Muscle of arm (tissue), 14 donors: ENCODE measurements at places on chromosomes 12 and 14. TPM values are rescaled to one million over a fixed set of nuclear protein-coding genes. Genes with fewer than 3 reads are reported as not detected.

Gene KRT78
- not detected for polyA plus RNA-seq

Gene PTCSC3
- not detected for polyA plus RNA-seq

GRCh38 chr12:56677680-56678079 is 10.4 kb downstream of the PTGES3 start:
- no peak for DNase-seq

DNA sequence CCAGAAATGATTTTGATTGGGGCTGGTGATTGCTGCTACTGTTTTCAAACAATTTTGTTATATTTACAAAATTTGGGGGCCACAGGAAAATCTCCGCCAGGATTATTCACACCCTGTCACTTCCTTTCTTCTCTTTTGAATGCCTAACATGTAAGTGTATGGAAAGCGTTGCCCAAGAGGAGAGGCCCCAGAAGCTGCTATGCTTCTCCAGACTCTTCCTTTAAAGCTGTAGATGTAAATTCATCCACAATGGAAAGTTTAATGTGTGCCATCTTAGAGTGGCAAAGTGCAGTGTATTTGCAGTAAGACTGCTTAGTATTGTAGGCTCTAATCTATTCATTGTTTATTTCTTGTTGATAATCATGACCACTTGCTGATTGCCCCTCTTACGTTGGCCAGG is 136.7 kb upstream of the LRIG3 start:
- no peak for DNase-seq

DNA sequence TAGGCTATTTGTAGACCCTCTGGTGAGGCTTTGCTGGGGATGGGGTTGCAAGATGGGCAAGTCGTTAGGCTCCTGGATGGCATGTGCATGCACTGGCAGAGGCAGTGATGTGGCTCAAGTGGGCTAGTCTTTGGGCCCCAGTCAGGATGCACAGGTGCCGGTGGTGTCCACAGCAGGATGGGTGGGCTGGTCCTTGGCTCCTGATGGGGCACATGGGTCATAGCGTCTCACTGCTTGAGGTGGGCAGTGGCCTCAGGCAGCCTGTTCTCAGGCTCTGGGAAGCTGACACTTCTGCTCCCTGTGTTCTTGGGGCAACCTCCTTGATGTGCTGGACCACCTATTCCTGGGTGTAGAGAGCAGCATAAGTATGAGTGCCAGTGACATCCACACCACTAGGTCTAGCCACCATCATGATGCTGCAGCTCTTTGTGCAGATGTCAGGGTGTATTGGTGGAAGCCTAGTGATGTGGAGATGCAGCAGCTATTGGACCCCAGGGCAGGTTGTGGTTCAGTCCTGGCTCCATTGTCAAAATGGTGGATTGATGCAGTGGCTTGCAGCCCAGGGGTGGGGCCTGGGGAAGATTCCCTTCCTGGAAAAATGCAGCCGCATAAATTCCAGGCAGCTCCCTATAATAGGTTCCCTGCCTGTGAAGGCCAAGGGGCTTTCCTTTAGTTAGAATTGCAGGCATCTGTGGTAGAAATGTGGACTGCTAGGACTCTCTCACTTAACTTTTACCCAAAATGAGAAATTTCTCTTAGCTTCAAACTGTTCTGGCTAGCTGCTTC is 742.5 kb upstream of the MDGA2 start:
- no peak for DNase-seq

- no peak for DNase-seq
These were observed at the start of gene MAP1LC3B2 for GRCh38 chr12:116559162-116559935. MAP1LC3B2 (plus strand) TSS chr12:116559381; CDS start chr12:116575943, 16,562 bp downstream.

- no peak for DNase-seq
These were observed 210.9 kb upstream of the ARID2 start for GRCh38 chr12:45518291-45519235.

DNA sequence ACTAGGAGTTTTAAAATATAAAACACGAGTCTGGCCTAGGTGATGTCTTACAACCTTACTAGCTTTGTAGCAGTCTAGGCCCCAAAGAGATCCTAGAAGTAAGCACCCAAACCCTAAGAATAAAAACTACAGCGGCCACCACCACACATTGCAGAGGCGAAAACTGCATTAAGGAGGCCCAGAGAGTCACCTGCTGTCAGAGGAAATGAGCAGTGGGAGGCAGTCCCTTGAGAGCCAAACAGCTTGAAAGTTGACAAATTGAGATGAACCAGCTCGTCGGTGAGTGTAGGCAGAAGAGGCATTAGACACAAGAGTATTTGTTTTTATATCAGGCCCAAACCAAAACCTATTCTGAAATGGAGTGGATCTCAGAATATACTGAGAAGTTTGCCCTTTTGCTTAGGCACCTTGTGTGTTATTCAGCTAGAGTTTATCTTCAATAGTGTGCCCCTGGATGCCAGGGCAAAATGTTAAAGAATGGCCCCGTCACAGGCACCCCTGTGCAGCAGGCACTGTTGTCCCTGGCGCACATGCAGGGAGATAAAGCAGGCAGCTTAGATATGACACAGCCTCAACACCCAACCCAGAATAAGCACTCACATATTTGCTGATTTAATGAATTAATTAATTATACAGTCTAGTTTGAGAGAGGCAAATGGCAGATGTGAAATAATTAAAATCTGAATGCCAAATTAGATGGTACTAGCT is 56.7 kb downstream of the TTC7B start:
- DNase-seq: no peak

DNA sequence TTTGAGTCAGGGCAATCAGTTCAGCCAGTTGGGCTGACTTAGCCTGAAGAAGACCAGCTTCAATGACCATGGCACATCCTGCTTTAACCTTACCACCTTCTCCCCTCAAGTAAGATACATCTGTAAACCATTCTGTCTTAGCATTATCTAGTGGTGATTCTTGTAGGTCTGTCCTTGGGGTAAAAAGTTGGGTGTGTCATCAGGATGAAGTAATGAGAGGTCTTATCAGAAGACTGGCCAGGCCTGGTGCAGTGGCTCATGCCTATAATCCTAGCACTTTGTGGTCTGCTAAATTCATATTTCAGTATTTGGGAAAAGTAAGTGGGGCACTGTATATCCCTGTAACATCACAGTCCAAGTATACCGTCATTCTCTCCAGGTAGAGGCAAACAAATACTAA is 19.1 kb downstream of the SINHCAF start:
- no peak for DNase-seq

- DNase-seq: no peak
These were observed 180.2 kb downstream of the TSPAN9 start for GRCh38 chr12:3257411-3257810.

- DNase-seq: no peak
These were observed 215.4 kb upstream of the DCN start for GRCh38 chr12:91397866-91398532.
